Cerebellum (tissue), 4 donors: ENCODE measurements at places on chromosomes 3 and 15. TPM values are rescaled to one million over a fixed set of nuclear protein-coding genes. Genes with fewer than 3 reads are reported as not detected.

Gene AHSG
- total RNA-seq = 0.27 TPM

Gene HACL1
- total RNA-seq = 32.2 TPM

Gene RPL29
- total RNA-seq = 334 TPM

Gene TERC
- total RNA-seq = 66.4 TPM

Gene POLR2M
- total RNA-seq = 193 TPM

Gene CLASP2
- total RNA-seq = 697 TPM

Gene CDHR4
- total RNA-seq = not detected

Gene TMCO5A
- total RNA-seq = not detected

Gene IL12A
- 1.1 TPM for total RNA-seq

Gene FETUB
- total RNA-seq = not detected

Gene PLA2G4F
- not detected for total RNA-seq

Gene SCN11A
- total RNA-seq = 0.64 TPM

Gene THAP10
- total RNA-seq = 5.1 TPM

Gene MUSTN1
- 0.82 TPM for total RNA-seq

Gene STRIT1
- total RNA-seq = not detected

Gene SLC15A2
- 15.2 TPM for total RNA-seq

Gene MYO5C
- 10.4 TPM for total RNA-seq

Gene SLC49A4
- total RNA-seq = 24.1 TPM

Gene ITPKA
- total RNA-seq = 2.5 TPM

Gene FAM174B
- total RNA-seq = 25.0 TPM

Gene C2CD4A
- 0.73 TPM for total RNA-seq

Gene UROC1
- 0.27 TPM for total RNA-seq

Gene EFL1
- 25.2 TPM for total RNA-seq

Gene CLPX
- total RNA-seq = 58.3 TPM

Gene COPG1
- 70.9 TPM for total RNA-seq

Gene SLC28A1
- total RNA-seq = not detected

Gene ALS2CL
- total RNA-seq = 3.2 TPM

Gene IL5RA
- total RNA-seq = 3.1 TPM

Gene RTP3
- not detected for total RNA-seq

Gene FBXL2
- total RNA-seq = 62.3 TPM

Gene CCDC50
- 72.6 TPM for total RNA-seq

Gene SEMA5B
- total RNA-seq = 24.8 TPM

Gene SLC51B
- total RNA-seq = not detected
